ENCODE measurements at places on chromosomes 3 and 15.

DNA sequence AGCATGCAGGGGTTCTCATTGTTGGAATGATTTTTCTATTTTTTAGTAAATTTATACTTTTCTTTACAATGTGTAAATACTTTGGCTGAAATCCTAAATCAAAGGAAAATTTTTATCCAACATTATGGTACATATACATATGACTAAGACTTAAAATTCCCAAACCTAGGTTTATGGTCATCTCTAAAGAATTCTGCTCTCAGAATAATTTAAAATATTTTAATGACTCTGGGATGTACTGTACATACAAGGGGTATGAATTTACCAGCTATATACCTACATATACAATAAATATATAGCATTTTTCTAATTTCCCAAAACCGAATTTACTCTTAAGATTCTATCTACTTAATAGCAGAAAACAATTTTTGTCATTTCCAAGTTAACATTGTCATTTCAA lies 137.9 kb upstream of the POU1F1 start:
- ATAC-seq = no peak

- ATAC-seq = peak; percentile 42
Observed at GRCh38 chr3:4838621-4839022, 140.6 kb upstream of the BHLHE40 start.

- ATAC-seq = no peak
Observed at GRCh38 chr3:138861798-138862197, 27.1 kb upstream of the PIK3CB start.

GRCh38 chr15:39854161-39854560 lies 65.9 kb downstream of the GPR176 start:
- ATAC-seq = no peak

GRCh38 chr15:53447742-53448141 lies 311.7 kb downstream of the WDR72 start:
- no peak for ATAC-seq

GRCh38 chr15:31077941-31078340 lies 23.6 kb downstream of the TRPM1 start:
- ATAC-seq = no peak

DNA sequence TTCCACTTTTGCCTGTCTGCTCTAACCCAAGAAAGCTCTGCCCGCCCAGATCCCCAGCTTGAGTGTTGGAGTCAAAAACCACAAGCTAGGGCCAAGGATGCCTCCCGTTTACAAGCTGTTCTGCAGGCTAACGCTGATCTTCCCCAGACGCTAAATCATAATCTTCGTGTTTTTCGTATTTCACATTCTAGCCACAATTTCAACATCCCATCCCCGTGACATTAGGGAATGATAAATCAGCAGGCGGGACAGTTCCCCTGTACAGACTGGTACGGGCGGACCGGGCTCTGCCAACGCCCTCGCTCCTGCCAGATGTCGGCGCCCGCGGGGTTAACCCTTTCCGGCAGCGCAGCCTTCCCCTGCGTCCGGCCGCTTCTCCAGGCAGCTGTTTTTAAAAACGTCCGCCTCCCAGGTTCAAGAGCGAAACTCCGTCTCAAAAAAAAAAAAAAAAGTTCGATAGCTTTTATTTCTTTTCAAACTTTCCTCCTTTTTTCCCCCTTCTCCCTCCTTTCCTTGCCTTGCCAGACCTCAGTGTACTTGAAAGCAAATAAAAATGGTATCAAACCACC lies 81.0 kb upstream of the BNC1 start:
- ATAC-seq = no peak

DNA sequence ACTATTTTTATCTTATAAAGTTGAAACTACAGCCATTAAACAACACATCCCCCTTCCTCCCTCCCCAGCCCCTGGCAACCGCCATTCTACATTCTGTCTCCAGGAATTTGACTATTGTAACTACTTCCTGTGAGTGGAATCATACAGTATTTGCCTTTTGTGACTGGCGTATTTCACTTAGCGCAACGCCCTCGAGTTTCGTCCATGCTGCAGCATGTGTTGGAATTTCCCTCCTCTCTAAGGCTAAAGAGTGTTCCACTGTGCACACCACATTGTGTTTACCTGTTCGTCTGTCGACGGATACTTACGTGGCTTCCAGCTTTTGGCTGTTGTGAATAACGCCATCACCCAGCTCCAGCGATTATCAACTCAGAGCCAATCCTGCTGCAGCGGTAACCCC lies 52.0 kb upstream of the DLG1 start:
- no peak for ATAC-seq

DNA sequence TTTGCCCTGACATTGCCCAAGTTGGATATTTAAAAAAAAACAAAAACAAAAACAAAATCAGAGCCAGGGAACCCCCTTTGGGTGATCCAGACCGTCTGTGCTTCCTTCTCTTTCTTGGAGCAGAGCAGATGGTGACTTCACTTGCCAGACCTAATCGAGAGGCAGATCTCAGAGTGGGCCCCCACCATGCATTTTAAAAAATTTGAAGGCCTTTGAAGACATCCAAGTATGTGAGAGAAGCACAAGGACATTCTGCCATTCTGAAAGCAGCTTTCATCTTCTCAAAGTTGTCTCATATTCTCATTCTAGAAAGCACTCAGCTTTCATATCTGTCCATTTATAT lies 93.3 kb downstream of the SV2B start:
- no peak for ATAC-seq

- no peak for ATAC-seq
Observed at GRCh38 chr15:39172380-39173281, 408.2 kb upstream of the THBS1 start.

DNA sequence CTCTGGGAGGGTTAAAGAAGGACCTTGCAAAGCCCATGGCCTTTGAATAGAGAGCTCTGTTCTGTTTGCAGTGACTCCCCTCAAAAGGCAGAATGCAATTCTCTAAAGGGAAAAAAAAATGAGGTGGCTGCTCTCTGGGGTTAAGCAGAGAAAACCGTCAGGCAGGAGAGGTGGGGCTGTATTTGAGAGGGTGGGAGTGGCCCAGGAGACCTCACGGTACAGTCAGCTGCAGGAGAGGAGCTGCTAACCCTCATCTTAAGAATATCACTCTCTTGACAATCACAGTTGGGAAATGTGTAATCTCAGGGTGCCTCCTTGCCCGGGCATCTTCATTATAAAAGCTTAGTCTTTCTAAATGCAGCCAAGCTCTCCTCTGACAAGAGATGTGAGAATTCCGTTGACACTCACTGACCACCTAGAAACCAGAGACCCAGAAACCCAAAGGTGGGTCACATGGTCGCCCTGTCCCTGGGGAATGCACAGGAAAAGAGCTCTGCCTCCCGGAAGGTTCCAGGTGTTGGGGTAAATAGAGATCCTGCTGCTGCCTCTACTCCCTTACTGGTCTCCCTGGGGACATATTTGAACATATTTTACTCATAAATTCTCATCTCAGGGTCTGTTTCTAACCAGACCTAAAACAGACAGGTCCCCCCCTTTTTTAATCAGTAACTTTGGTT lies 159.1 kb upstream of the CTDSPL start:
- ATAC-seq = no peak

DNA sequence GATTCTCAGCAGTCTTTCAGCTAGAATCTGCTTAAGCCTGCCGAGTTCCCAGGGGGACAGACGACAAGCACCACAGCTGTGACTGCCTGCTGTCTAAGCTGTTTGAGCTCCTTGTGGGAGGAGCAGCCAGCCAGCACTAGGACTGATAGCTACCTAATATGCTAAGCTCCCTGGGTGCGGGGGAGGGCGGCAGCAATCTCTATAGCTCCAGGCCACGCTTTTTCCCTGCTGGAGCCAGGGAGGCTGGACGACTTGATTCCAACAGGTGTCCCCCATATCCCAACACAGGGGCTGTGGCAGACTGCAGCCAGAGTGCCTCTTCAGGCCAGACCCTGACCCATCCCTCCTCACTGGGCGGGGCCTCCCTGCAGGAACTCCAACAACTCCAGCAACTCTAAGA lies 134.1 kb upstream of the ARPP21 start:
- no peak for ATAC-seq

- no peak for ATAC-seq
Observed at GRCh38 chr15:101158166-101159095, 93.4 kb downstream of the CHSY1 start.

DNA sequence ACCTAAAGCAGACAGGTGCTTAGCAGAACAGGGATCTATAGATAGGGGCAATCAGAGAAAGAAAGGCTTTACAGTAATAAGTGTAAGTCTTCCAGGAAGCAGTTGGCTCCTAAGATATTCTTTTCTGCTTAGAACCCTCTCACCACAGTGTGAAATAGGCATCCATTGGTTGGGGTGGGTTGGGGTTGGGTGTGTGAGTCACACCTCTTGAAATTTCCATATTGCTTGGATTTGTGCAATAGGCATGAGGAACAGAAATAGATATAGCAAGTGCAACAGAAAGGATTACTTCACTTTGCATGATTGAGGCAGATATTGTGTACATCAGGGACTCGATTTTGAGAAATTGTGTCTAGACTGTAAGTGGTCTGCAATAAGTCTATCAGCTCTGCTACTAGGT lies 200.1 kb upstream of the GAP43 start:
- no peak for ATAC-seq

- no peak for ATAC-seq
Observed at GRCh38 chr3:69914395-69914794, 85.1 kb upstream of the SAMMSON start.

DNA sequence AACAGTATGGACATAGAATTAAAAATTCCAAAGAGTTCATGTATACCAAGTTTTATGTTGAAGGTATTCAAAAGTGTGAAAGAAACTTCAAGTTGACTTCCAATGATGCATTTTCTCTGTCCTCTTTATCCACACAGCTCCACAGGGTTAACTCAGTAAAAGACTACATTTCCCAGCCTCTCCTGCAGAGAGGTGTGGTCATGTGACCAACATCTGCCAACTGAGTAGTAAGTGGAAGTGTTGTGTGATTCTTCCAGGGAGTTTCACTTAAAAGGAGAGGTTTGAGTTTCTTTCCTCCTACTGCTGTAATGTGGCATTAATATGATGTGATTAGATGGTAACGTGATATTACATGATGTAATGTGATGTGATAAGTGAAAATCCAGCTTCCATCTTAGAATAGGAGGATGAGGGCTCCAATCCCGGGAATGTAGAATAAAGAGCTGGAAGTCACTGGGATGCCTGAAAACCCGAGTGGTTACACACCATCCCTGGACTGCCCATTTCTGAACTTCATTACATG lies 280.6 kb downstream of the ARRDC4 start:
- no peak for ATAC-seq

GRCh38 chr3:142866841-142867631 lies 21.8 kb downstream of the PCOLCE2 start:
- no peak for ATAC-seq

GRCh38 chr3:187823746-187824145 lies 78.5 kb upstream of the BCL6 start:
- no peak for ATAC-seq

DNA sequence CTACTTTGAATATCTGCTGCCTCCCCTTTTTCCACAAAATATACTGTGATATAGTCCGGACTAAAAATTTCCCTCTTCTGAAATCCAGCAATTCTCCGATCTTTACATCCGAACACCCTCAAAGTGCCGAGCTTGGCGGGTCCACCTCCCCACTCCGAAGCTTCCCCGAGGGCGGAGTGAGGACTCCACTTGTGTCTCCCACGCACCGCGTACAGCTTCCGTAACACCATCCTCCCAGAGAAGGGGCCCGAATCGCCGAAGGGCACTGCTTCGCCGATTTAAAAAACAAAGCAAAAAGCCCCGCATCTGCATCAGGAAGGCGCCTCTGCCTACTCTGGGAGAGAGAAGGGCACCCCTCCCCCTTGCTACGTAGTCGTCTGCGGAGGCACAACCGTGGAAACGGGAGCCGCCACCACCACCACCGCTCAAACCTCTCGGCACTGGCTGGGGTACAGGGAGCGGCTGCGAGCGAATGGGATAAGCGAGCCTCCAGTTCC lies 551 bp downstream of the NCBP2 start:
- peak; percentile 59 for ATAC-seq

GRCh38 chr3:124519591-124520194 lies 210.6 kb upstream of the UMPS start:
- ATAC-seq = no peak

GRCh38 chr3:142968319-142969025 lies 5.0 kb upstream of the PAQR9 start:
- ATAC-seq = no peak

DNA sequence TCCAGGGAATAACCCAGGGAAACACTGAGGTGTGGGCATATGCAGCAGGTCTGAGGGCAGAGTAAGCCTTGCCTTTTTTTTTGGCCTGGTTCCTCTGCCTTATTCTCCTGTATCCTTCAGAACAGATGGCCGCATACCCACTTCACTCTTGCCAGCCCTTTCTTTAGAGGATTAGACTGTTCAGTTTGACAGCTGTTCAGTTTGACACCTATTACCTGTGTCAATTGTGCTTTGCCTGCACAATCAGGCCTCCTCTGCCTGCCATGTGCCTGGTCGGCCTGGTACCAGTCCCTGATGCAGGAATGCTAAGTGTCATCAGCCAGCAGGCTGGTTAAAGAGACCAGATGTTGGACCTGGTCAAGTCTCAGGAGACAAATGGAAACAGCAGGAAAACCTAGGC lies 22.3 kb downstream of the TM6SF1 start:
- no peak for ATAC-seq

DNA sequence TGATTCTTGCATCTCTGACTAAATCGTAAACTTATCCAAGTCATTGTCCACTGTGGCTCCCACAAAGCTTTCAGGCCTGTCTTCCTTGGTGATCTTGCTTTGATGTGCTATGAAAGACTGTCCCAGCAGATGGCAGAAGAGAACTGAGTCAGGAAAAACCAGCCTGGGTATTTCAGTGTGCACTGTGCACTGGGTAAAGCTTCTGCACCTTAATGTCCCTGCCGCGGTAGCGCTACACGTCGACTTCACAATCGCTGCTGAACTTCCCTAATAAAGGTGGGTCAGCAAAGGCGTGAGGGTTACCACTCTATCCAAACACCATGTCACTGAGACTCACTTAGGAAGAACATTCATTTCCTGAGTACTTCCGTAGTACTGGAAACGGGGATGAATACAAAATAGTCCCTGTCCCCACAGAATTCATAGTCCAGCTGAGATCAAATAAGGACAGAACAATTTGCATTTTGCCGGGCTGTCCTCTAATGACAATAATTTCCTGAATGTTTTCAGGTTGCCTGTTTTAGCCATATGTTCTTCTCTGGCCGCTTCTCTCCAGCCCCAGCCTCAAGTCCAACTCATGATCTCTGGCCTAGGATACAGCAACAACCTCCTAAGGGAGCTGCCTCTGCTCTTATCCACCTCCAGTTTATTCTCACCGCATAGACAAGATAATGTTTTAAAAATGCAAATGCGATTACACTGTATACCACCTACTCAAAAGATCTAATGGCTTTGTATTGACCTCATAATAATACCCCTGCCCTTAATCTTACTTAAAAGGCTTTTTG lies 83.6 kb upstream of the AKAP13 start:
- ATAC-seq = peak; percentile 96

DNA sequence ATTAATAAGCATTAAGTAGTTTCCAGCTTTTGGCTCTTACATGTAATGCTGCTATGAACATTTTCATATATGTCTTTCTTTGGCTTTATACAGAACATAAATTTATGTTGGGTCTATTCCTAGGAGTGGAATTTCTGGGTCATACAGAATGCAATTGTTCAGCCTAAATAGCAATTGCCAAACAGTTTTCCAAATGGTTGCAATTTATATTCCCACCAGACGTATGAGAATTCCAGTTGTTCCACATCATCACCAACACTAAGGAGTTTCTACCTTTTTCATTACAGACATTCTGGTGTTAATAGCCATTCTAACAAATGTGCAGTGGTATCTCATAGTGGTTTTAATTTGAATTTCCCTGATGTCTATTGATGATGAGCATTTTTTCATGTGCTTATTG lies 160.1 kb upstream of the TMC3 start:
- no peak for ATAC-seq

GRCh38 chr3:113185194-113185835 lies 26.0 kb upstream of the BOC start:
- ATAC-seq = no peak

GRCh38 chr3:77158730-77159581 lies 119.1 kb downstream of the ROBO2 start:
- ATAC-seq = no peak

Data from stimulated activated memory B cell treated with anti-CD40 and anti-IgM and Interleukin-4, amounts not matched to agents 10 μg/mL and 1 μg/mL and 100 μg/mL, for 72 hours (primary cell).